Activated T-cell treated with anti-CD3 and anti-CD28 coated beads for 24 hours (primary cell): ENCODE measurements at places on chromosomes 5 and 9.

- no peak for DNase-seq
Observed at GRCh38 chr5:128632264-128632663, 94.2 kb upstream of the FBN2 start.

- DNase-seq = no peak
Observed at GRCh38 chr5:180090769-180091546, 19.4 kb upstream of the RNF130 start.

DNA sequence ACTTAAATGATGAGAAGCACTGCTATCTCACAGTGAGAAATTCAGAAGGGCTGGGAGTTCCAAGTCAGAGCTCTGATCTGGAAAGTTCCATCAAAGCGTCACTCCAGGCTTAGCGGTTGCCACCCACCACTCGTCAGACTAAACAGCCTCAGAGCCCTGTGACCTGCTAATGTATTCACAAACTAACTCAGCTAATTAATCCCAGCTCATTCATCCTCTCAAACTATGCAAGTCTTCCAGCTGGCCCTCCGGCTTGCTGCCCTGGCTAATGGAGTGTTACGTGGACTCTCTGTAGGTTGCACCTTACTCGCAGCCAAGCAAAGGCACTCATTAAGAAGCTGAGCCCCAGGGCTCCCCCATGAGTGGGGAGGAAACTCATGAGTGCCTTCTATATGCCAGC, 82.2 kb upstream of the GABRP start:
- no peak for DNase-seq

DNA sequence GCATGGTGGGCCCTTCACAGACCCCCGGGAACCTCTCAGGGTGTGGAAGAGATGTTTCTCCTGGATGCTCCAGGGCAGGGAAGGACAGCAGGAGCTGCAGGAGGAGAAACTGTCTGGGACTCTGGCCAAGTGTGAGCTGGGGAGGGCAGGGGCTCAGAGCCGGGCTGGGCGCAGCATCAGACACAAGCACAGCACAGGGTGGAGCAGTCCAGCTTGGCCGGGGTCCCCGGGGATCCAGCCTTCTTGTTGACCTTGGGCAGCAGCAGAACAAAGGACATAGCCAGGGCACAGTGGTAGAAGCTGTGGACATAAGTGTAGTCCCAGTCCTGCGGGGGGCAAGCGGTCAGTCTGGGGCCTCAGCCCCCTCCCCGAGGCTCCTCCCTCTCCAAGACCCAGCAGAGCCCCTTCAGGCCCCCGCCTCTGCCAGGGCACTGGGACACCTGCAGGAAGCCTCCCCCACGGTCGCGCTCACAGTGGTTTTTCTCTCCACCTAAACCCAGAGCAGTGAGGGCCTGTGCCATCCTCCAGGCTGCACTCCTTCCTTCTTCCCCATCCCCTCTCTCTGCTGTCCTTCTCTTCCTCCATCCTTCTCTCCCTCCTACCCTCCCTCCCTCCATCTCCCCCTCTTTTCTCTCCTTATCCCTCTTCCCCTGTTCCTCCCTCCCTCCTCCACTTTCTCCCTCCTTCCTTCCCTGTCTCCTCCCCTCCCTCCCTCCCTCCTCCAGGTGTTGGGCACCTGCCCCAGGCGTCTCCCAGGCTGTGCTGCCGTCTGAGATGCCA, 10.1 kb downstream of the MYMK start:
- no peak for DNase-seq

DNA sequence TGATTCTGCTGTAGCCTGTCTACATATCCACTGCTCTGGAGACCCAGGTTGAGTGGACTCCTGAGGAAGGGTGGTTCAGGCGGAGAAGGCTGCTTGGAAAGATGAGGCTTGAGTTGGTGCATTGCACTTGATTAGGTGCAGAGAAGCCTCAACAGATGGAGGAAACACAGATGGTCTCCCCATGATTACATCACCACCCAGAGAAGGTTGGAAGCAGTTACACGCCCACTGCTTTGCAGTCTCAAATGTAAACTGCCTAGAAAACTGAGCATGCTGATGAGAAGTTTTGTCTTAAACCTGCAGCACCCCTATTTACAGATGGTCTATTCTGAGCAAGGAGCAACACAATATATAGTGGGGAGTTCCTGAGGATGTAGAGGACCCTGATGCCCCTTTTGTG, 266.6 kb downstream of the PIK3R1 start:
- DNase-seq = no peak

GRCh38 chr5:173412566-173412965, 84.4 kb upstream of the STC2 start:
- DNase-seq = no peak

GRCh38 chr5:138978080-138978479, 102.9 kb upstream of the LRRTM2 start:
- DNase-seq = no peak

GRCh38 chr5:80275347-80275746, 19.5 kb upstream of the SERINC5 start:
- DNase-seq = no peak

DNA sequence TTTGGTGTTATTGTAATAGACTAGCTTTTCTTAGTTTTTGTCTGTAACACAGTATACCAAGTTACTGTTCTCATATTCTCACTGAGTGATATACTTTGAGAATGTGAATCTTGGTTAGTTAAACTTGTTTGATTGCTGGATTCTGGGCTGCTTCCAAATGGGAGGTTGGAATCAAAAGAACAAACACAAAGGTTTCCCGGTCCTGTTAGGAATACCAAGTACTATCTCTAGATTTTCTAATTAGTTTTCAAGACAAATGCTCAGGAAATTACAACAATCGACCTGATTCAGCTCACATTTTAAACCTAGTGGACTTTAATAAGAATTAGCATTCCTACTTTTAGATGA, 244.3 kb downstream of the CSNK1G3 start:
- no peak for DNase-seq

- DNase-seq = peak; percentile 20
Observed at GRCh38 chr5:90473396-90474234, 956 bp downstream of the MBLAC2 start.

- no peak for DNase-seq
Observed at GRCh38 chr5:139884144-139884543, 88.5 kb downstream of the PSD2 start.

- DNase-seq = no peak
Observed at GRCh38 chr9:102922526-102922925, 72.6 kb upstream of the CYLC2 start.
